Cortex of kidney (tissue), 1 donor: ENCODE measurements at places on chromosomes 6 and 20.

DNA sequence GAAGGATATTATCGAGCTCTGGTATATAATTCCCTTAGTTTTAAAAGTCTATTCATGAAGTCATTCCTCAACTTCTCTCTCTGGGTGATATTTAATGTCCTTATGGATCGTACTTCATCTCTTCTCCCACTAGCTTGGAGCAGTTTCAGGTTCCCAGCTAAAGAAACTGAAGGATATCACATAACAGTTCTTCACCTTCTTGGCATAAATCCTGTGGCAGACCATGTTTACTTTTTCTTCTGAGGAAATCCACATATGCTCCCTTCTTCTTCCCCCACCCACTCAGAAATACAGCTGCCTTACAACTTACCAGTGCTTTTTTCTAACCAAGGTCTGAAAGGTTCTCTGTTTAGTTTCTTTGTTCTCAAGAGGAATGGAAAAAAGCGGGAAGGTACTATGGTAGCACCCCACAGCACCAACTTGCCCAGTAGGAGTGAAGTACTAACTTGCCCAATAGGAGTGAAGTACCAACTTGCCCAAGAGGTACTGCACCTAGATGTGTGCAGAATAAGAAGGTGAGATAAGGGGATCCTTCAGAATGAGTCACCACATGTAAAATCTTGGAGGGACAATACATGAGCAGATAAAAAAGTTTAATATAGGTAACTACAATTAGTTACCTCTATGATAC lies 53.1 kb downstream of the TSPYL4 start:
- no peak for DNase-seq

DNA sequence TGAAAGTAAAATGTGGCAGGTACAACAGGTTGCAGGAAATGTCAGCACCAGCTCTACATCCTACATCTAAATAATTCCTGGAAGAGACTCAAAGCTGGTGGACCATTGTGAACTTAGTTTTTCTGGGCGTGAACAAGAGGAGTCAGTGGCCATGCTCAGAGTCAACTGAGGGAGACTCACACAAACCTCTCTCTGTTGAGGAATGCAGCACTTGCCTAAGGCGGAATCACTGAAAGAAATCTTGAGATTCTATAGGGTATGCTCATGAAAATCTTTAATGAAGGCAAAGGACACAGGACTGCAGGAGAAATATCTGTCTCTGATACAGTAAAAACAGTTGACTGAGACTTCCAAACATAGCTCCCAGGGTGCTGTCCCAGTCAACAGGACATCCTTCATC lies 22.5 kb downstream of the SLC17A4 start:
- DNase-seq = no peak

- DNase-seq = no peak
Observed at GRCh38 chr6:142761756-142762155, 183.2 kb downstream of the HIVEP2 start.

- no peak for DNase-seq
Observed at GRCh38 chr20:17635332-17636244, 46.5 kb downstream of the RRBP1 start.

GRCh38 chr6:35376281-35376680 lies 33.9 kb downstream of the PPARD start:
- no peak for DNase-seq

DNA sequence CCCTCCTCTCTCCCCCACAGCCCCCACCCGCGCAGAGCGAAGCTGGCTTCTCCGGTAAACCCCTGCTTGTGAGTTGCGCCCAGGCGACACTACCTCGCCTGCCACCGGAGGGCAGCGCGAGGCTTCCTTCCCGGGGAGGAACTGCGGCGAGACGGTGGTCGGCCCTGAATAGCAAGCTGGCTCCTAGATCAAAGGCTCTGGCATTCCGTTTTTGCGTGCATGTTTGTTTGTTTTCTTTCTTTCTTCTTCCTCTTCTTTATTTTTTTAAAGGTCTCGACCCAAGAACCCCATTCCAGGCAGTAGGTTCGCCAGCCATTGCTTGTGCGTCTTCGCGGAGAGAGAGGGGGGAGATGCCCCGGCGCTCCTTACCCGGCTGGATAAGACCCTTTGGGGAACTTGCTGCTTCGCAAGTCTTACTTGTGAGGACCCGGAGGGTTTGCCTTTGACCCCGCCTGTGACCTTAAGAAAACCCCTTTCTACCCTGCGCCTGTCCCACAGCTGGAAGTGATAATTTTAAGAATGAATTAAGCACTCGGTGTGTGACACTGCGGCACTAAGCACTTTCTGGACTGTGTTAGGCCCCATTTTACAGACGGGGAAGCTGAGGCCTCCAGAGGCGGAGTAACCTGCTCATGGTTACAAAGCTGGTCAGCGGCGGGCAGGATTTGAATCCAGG lies 92.7 kb upstream of the SIRPA start:
- no peak for DNase-seq

GRCh38 chr6:81750200-81750599 lies 2.3 kb downstream of the TENT5A start:
- DNase-seq = no peak

- no peak for DNase-seq
Observed at GRCh38 chr20:41573955-41574354, 44.2 kb downstream of the CHD6 start.

GRCh38 chr6:68427630-68428029 lies 207.5 kb upstream of the ADGRB3 start:
- no peak for DNase-seq

- DNase-seq = no peak
Observed at GRCh38 chr6:17212546-17213371, 68.4 kb upstream of the RBM24 start.

GRCh38 chr20:57628047-57628961 lies 8.1 kb upstream of the ZBP1 start:
- no peak for DNase-seq

- no peak for DNase-seq
Observed at GRCh38 chr6:109788687-109789086, 97.6 kb downstream of the FIG4 start.

DNA sequence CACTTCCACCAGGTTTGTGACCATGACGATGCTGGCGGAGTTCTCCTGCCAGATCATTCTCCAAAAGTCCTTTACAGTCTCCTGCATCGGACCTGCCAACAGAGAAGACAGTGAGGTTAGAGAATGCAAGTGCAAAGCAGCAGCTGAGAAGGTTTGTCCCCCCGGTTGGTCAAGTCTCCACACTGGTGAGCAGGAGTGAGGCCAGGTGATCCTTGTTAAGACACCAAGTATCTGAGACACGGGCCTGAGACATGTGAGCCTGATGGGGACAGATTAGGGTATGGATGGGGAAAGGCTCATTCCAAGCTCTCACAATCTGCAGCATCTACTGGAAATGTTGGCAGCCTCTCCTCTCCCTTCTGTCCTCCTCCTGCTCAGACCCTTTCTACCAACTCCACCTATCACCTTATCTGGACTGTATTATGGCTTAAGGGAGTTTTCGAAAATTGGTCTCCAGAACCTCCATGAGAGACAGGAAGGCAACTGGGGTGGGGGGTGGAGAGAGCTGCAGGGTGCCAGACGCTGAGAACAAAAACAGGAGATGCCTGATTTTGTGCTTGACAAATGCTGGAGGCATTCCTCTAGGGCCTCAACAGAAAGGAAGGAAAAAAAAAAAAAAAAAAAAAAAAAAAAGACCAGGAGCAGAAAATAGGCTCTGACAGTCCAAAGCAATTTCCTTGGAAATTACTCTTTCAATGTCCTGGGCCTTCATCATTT lies 500.4 kb upstream of the CHD6 start:
- DNase-seq = no peak

DNA sequence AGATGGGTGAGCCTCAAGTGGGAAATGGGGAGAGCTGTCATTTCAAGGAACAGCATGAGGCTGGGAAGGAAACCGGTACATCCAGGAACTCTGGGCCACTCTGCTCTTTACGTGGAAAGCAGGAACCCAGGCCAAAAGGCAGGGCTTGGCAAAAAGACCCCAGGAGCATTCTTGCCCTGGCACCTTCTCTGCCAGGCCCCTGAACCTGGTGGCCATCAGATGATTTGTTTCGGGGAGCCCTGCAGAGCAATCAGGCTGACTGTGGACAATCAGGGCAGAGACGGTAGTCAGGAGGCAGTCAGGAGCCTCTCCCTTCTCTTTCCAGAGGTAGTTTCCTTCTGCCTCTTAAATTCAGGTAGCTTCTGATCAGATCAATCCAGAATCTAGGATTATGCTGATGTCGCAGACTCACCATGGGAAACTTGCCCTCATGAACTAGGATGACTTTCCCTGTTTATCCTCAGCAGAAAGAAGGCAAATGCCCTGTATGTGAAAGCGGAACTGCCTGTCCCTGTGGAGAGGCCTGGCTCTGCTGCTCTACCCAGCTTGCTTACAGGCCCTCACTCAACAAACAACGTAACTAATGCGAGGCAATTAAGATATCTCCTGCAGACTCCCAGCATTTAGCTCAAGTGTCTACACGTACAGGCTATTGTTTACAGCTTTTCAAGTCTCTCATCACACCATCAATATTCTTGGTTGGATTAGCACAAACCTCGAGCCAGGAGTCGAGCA lies 36.6 kb downstream of the EZR start:
- DNase-seq = no peak

- no peak for DNase-seq
Observed at GRCh38 chr6:168165373-168165772, 86.4 kb upstream of the FRMD1 start.

- DNase-seq = no peak
Observed at GRCh38 chr6:83633609-83634008, 75.3 kb downstream of the SNAP91 start.

DNA sequence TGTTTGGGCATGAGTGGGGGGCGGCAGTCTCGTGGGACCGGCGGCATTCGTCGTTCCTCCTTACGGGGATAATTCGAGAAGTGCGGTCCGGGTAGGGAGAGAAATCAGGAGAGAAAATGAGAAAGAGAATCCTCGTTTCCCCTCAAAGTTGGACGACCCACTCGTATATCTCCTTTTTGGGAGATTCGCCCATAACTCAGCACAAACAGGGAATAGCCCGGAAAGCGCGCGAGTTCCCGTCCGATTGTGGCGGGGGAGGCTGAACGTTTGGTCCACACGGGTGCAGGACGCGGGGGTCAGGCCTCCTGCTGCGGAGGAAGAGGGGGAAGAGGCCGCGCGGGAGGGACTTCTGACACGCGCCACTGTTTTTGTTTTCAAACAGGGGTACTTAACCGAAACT lies 42.4 kb downstream of the POPDC3 start:
- no peak for DNase-seq

DNA sequence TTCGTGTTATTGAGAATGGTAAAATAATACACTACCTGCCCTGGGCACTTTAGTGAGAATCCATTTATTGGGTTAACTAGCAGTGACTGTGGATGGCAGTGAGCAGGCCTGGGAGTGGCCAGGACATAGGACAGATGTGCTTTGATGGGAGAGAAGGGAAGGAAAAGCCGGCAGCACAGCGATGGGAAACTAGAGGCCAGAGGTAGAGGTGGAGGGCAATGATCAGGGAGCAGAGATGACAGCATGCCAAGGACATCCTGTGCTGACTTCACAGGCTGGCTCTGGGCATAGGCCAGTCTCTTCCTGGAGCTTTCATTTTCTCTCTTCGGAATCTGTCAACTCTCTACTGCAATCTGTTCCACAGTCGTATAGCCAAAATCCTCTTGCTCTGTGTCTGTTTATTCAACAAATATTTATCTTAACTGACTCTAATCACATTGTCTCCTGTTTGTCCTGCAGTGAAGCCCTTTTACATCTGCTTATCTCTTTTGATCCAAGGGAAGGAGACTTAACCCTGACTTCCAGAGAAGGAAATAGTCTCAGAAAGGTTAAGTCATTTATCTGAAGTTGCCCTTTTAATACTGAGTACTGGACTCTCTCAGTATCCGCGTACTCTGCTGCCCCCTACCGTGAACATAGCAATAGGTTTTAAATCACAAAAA lies 18.4 kb upstream of the MMP24 start:
- DNase-seq = no peak

DNA sequence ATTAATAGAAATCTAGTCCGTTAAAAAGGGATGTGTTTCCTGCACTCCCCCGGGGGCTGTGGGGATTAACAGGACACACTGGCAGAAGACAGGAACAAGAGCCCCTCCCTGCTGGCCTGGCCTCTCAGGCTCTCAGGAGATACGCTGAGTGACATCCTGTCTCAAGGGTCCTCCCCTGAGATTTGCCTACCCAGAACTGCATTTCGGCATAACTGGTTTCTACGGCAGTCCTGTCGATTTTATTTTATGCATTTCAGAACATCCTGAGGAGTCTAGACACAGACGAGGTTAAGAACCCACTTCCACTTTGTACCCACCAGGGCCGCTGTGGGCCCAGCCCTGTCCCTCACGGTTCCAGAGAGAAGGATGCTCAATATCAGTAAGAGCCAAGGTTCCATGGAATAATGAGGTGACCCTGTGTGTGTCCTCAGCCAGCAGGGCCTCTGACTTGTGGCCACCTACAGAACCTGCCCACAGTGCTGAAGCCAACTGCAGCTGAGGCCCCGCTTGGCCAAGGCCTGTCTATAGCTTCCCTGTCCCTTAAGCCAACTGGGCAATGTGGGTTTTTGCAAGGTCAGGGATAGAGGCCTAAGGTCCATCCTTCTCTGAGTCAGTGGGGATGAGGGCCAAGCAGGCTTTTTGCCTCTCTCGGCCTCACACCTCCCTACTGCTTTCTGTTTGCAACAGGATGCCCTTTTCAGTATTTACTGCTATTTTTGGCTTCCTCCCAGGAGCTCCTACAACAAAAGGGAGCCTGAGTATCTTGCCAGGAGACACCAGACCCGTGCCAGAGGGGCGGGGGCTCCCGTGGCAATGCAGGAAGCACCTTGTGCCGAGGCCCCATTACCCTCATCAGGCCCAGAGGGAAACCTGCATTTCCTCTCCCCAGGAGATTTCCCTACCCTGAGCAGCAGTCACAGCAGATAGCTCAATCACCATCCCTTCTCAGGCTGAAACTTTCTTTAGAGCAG lies 14.7 kb downstream of the UQCC2 start:
- DNase-seq = no peak

- DNase-seq = no peak
Observed at GRCh38 chr6:136401749-136402148, 112.1 kb upstream of the BCLAF1 start.

DNA sequence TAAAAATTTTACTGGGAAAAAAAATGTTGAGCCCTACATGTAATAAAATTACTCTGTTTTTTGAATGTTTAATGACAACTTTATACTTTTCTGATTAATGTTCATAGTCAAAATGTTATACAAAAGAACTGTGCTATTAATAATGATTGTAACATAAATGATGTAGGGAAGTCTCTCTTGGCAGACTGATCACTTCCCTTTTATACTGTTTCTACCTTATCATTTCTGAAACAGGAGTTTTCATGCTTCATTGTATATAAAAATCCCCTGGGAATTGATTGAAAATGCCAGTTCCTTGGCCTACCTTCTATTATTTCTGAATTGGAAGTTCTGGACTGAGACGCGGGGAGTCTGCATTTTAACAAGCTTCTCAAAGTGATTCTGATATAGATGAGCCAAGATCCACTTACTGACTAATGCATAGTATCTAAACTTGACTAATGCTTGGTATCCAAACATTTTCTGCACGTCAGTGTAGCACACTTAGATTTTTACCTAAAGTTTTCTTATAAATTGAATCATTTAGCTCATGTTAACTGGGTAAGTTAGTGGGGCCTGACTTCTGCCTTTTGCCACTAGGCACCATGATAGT lies 7.2 kb upstream of the HDAC2 start:
- no peak for DNase-seq

DNA sequence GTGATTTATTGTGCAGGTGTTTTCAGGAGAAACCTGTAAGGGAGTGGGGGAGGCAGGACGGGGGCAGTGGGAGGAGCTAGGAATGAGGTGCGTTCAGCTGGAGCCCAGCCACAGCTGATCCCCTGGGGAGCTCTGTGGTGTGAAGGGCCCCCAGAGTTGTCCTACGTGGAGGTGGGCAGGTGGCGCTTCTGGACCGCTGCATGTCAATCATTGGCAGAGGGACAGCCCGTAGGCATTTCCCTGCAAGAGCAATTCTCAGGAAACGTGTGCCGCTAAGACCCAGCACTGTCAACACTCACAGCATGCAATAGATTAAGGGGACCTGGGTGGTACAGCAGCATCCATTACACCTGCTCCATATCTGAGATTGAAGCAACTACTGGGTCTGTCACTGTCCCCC lies 88.0 kb downstream of the PRND start:
- no peak for DNase-seq
